Melanocyte of skin (primary cell): ENCODE measurements at places on chromosomes 6 and 20. TPM values are rescaled to one million over a fixed set of nuclear protein-coding genes. Genes with fewer than 3 reads are reported as not detected.

FHL5 gene
- total RNA-seq = not detected in 2 replicates

BTN1A1 gene
- not detected in 2 replicates for total RNA-seq

GNRH2 gene
- 0.67 TPM in 1 of 2 replicates, not detected in the other for total RNA-seq

RAB32 gene
- total RNA-seq = 271 and 325 TPM in 2 replicates

TDRD6 gene
- 0.34 and 0.36 TPM in 2 replicates for total RNA-seq

HCK gene
- total RNA-seq = 0.36 TPM in 1 of 2 replicates, not detected in the other

ORC3 gene
- total RNA-seq = 27.9 and 30.2 TPM in 2 replicates
